Natural killer cell (primary cell): ENCODE measurements at places on chromosomes 12 and 14. TPM values are rescaled to one million over a fixed set of nuclear protein-coding genes. Genes with fewer than 3 reads are reported as not detected.

DNA sequence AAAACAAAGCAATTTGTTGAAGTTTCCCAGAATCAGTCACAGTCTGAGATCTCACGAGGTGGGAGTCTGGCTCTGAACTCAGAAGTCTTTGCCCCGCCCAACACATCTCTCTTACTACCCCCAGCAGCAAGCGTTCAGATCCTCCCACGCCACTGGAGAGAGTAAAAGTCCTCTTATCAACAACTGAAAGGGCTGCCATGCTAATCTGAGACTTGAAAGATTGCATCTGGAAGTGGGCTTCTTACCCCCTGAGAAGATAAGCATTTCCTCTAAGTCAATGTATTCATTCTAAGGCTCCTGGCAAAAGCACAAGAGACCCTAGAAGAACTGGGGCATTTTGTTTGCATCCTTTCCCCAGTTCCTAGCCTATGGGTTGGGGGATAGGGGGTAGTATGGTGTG lies 34.1 kb upstream of the STON2 start:
- DNase-seq, result no peak

DNA sequence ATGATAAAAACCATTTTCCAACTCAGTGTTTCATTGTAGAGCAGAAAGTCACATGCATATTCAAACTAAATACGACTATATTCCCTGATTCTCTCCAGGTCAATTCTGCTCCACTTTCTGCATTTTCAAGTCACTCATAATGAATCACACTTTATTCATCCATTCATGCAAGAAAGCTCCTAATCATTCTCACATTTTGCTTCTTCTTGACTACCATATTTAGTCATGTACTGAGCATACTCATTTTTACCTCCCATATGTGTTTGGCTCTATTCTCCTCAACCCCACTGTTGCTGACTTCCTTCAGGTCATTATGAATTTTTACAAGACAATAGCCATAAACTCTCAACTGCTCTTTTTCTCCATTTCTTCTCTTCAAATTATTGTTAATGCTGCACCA lies 43.4 kb upstream of the PIK3C2G start:
- no peak for DNase-seq

OR6C74 gene
- not detected for total RNA-seq

SIX6 gene
- not detected for total RNA-seq

DNA sequence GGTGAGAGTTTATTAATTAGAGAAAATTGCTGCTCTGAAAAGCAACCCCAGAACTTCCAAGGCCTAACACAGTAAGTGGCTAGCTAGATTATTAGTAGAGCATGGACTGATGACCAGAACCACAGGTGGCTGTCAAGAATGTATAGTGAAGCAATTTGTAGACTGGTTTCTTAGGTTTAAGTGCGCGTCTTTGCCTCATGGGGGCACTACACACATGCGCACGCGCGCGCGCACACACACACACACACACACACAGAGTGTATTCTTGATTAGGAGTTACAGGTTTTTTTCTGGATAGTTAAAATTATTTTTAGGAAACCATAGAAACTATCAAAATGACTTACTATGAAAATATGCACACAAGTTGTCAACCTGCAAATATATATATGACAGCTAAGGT lies 66.5 kb downstream of the BHLHE41 start:
- no peak for DNase-seq

DNA sequence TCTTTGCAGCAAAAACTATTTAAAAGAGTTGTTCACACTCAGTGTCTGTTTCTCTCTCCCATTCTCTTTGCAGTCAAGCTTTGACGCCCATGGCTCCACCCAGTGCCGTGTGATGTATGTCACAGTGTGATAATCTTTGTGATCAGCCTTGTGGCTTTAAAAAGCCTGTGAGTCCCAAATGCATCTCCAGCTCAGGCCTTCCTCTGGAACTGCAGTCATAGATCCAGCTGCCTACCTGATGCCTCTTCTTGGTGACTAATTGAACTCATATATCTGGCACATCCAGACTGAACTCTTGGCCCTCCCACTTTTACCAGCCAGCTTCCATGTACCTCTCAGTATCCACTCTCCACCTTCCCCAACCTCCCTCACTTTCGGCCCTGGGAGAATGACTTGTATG lies 182.8 kb upstream of the ARHGAP5 start:
- DNase-seq, result no peak

- no peak for DNase-seq
Measured at GRCh38 chr14:45095143-45095542, 11.2 kb downstream of the PRPF39 start.

GRCh38 chr14:86575141-86575540 lies 1045.2 kb downstream of the FLRT2 start:
- DNase-seq, result no peak

GRCh38 chr14:83607682-83608081 lies 1922.3 kb upstream of the FLRT2 start:
- DNase-seq, result no peak

- DNase-seq, result no peak
Measured at GRCh38 chr14:54944737-54945391, 42.2 kb upstream of the GCH1 start.

AQP6 gene
- not detected for total RNA-seq

HOXC11 gene
- not detected for total RNA-seq

DNA sequence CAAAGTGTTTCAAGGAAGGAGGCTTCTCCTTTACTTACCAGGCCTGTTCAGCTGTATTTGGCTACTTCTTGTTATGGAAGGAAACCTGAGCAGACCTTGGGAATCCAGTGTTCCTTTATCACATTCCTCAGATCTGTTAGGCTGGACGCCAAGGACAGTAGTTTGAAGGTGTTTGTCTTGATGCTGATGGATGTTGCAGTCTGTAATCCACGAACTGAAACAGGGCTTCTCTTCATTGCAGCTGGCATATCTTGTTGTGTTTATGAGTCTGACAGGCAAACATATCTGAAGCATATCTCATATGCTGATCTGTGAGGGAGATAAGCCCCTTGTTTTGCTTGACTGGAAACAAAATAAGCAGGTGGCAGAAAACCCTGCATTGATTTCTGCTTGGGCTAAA lies 904.3 kb downstream of the NRXN3 start:
- no peak for DNase-seq

DNA sequence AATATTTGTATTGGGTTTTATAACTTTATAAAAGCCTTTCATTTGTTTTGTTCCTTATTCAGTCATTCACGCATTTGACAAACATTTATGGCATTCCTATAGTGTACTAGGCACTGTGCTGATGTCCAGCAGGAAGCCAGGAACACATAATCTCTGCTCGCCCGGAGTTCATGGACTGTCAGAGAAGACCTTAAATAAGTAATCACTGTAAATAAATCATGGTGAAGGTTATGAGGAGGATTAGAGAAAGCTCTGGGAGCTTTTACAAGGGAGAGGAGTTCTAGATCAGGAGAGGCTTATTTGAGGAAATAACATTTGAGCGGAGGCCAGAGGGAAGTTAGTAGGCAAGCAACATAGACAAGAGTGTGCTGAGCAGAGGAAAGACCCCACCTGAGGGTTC lies 1.4 kb upstream of the RDH11 start:
- no peak for DNase-seq

DNA sequence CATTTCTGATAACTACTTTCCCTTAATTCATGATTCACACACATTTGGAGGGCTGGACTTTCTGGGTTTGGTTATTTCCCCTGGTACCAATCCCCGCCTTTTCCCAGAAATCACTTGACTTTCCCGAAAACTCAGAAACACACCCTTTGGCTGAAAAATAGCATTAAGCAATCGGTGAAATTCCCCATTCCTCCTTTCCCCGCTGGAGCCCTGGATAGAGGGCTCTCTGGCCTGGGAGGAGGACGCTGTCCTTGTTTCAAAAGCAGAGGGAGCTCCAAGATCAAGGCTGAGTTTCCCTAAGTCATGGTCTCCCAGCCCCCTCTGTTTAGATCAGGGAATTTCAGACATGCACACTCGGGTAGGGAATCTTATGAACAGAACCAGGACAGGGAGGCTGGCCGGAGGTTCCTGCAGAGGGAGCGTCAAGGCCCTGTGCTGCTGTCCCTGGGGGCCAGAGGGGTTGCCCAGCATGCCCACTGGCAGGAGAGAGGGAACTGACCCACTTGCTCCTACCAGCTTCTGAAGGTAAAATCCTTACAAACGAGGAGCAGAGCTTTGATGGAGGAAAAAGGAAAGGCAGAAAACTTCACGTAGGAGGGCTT lies at the start of gene C1S:
TSS of gene C1S (plus strand) at position 366 of the 602 bp plus-strand sequence. CDS start 1,195 bp downstream, outside the sequence.
- no peak for DNase-seq

PDE3A gene
- total RNA-seq, result 0.20 TPM

- no peak for DNase-seq
Measured at GRCh38 chr12:38759621-38760020, 145.8 kb downstream of the CPNE8 start.

GRCh38 chr12:106179086-106179485 lies 40.3 kb upstream of the NUAK1 start:
- DNase-seq, result no peak

DNA sequence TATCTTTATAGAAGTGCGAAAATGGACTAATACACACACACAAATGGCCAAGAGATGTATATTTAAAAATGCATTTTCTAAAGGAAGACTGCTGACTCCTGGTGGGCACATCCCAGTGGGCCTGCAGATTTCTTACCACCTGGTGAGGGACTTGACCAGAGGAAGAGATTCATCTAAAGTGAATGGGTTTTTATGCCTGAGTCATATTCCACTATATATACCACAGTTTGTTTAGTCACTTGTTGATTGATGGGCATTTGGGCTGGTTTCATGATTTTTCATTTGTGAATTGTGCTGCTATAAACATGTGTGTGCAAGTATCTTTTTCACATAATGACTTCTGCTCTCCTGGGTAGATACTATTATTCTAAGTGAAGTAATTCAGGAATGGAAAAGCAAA lies 277.3 kb downstream of the SLC16A7 start:
- no peak for DNase-seq

DNA sequence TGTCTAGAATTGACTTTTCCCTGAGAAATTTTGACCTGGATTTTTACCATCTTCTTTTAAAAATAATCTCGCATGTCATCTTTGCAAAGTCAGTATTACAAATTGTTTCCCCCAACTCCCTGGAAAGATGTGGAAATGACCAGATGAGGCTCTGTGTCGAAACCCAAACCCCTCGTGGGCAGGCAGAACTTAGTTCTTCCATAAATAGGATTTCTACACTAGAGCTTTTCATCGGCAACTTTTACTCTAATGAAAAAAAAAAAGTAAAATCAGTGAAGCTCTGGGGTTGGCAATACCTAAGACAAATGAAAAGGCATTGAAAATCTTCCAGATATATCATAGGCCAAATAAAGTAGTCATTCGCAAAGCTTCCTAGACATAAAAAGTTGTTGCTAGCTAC lies 17.0 kb downstream of the SSPN start:
- DNase-seq, result no peak

GRCh38 chr12:18476861-18477260 lies 215.5 kb downstream of the PIK3C2G start:
- DNase-seq, result no peak

DNA sequence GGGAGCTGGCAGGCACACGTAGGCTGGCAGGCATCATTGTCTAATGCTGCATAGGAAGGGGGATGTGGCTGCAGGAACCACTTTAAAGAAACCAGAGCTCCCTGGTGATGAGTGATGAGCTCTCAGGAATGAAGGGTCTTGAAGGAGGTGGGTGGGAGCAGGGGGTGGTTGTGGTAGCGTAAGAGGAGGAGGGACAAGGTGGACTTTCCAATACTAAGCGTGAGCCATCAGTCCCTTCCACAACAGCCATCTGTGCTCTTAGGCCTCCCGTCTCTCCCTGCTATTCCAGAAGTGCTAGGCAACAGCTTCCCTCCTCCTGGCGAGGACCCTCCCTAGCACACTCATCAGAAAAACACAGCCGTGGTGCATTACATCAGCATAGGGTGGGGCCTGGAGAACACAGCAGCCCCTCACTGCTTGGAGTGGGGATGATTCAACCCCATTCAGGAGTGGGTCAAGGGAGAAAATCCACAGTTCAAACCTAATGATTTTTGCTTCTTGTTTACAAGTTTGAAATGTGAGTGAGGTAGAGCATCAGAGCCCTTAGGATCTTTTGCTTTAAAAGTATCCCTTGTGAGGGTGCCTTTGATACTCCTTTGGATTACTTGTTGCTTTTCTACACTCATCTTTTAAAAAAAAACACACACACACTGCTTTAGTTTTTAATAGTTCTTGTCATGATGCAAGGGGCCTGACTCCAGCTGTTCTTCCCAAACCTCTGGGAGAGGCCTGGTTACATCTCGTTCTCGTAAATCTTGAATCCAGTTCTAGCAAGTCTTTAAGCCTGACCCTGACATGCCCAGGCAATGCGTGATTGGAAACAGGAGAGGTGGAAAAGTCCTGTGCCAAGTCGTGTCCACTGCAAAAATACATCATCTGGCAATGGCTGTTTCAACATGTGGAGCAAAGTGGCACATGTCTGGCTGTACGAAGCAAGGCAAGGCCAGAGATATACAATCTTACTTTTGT lies 356.4 kb upstream of the DDHD1 start:
- DNase-seq, result no peak

- no peak for DNase-seq
Measured at GRCh38 chr12:82805812-82806497, 119.2 kb downstream of the TMTC2 start.

DNA sequence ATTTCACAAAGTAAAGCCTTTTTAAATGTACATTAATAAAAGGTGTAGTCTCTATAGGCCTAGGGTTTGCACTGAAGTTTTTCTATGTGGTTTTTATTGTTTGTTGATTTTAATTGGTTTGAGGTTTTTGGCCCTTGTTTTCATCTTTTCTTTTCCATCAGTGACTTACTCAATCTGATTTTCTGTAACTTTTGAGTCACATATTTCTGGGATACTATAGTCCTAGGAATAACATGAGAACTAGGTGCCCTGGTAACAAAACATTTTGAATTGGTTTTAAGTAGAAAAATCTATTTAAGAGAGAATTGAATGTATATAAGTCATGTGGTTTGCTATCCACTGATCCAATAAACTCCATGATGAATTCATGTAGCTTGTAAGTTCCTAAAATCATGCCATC lies 311.9 kb downstream of the CEP128 start:
- no peak for DNase-seq

KLRD1 gene
- 782 TPM for total RNA-seq

DNA sequence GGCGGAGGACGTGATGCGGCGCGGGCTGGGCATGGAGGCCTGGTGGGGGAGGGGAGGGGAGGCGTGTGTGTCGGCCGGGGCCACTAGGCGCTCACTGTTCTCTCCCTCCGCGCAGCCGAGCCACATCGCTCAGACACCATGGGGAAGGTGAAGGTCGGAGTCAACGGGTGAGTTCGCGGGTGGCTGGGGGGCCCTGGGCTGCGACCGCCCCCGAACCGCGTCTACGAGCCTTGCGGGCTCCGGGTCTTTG lies 303 bp downstream of the GAPDH start:
- no peak for DNase-seq

DNA sequence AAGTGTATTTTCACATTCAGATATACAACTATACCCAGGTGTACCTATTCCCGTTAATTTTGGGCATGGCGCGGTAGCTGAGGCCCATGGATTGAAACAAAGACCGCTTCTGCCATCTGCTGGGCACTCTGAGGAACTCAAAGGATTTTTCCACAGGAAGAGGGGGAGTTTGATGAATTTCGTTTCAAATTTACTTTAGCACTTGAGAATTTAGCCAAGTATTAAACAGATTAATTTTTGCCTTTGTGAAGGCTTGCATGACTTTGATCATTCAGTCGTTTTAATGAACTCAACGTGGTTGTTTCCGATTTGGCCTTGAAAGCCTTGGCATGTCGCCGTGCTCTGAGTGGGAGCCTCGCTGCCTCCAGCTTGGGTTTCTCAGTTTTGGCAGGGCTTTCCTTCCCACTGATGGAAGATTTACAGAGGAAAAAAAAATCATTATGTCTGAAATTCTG lies 153.2 kb upstream of the DDHD1 start:
- DNase-seq, result peak; percentile 68

TESPA1 gene
- 53.5 TPM for total RNA-seq

- no peak for DNase-seq
Measured at GRCh38 chr14:65282896-65283253, 129.7 kb upstream of the FUT8 start.
